ENCODE measurements at places on chromosomes 1 and 21.

GRCh38 chr1:159436469-159436868, 3.1 kb upstream of the OR10J1 start:
- DNase-seq = no peak

DNA sequence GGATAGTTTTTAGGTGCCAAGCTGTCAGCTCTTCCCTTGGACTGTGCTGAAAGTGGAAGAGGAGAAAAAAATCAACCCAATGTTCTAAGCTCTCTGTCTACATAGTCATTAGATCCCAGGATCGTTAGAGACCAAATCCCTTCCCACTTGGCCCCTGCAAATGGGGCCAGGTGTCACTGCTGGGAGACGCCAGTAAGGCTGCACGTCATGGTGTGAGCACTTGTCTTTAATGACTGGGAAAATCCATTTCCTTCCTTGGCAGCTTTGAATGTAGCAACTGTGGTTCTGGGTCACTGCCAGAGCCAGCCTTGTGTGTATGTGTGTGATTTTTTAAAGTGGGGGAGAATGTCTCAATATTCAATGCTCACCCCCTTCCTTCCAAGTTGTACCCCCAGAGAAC, 59.9 kb downstream of the MAN1C1 start:
- DNase-seq = peak; percentile 70

- no peak for DNase-seq
Measured at GRCh38 chr1:67743072-67743725, 58.2 kb downstream of the GADD45A start.

DNA sequence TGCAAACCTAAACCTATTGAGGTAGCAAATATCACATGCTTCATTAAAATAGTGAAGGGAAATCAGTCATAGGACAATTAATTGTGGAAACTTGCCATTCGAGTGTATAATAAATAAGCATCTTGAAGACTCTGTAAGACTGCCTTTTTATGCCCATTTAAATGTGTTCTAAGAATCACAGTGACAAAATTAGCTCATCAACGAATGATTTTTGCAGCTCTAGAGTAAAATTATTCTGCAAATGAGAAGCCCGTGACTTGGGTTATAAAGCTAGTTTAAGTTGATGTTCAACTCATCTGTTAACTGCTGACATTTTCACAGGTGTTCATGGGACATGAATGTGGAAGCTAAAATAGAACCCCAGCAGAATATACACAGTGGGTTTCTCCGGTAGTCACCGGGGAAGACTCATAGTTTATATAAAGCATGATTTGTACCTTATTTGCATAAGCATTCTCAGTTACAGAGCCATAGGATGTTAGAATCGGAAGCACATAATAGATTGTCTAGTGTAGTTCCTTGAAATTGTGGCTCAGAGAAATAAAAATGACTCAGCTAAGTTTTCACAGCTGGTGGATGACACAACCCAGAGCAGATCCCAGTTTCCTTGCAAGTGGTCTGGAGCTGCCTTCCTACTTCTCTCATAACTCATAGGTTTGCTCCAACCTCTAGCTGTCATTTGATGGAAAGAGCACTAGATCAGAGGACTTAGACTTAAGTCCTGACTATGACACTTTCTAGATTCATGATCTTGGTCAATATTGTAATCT, 107.3 kb downstream of the UCHL5 start:
- no peak for DNase-seq

DNA sequence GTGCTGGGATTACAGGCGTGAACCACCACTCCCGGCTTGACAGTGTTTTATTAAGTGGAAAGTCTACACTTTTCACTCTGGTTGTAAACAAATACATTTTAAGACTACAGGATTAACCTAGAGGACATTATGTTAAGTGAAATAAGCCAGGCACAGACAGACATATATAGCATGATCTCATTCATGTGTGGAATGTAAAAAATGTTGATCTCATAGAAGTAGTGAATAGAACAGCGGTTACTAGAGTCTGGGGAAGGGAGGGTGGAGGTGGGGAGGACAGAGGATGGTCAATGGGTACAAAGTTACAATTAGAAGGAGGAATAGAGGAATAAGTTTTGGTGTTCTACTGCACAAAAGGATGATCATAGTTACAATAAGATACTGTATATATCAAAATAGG, 16.9 kb downstream of the CTH start:
- DNase-seq = no peak

DNA sequence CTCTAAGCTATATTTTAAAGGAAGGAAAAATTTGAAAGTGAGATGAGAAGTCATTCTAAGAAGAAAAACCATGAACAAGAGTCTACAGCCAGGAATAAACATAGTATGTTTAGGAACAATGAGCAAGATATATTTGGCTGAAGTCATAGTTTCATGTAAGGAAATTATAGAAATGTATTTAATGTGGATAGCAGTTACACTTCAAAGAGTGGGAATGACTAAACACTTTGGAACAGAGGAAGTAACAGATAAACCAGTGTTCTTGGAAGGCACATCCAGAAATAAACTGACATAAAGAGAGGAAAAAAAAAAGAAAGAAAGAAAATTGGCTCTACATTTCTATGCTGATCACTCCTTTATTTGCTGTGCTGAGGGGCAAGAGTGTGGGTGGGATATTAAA, 18.0 kb downstream of the C8A start:
- no peak for DNase-seq

- no peak for DNase-seq
Measured at GRCh38 chr1:228988664-228989063, 253.4 kb downstream of the RHOU start.

DNA sequence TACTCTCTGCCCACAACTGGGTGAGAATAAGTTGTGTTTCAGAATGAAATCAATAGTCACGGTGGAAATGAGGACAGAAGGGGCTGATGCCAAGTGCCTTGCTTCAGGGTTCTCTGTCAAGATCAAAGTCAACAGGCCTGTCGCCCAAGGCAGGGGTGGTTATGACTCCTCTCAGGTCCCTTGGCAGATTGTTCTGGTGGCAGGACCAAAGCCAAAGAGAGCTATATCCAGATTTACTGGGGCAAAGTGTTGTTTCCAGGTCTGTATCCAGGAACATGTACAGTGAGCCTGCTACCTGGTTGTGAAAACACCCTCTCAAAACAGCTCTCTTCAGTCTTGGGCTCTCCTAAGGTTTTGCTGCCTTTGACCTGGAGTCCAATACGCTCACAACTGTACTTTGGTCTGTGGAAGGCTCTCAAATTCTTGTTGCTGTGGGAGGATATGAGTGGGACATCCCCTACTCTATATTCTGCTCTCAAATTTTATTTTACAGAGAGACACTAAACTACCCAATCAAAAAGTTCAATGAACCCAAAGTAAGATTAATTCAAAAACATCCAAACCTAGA, 175.1 kb upstream of the ETV3 start:
- DNase-seq = no peak
